Lung (tissue), 17 donors: ENCODE measurements at places on chromosomes 1 and 21.

GRCh38 chr1:115671176-115671934 is 29.6 kb downstream of the VANGL1 start:
- DNase-seq = no peak

DNA sequence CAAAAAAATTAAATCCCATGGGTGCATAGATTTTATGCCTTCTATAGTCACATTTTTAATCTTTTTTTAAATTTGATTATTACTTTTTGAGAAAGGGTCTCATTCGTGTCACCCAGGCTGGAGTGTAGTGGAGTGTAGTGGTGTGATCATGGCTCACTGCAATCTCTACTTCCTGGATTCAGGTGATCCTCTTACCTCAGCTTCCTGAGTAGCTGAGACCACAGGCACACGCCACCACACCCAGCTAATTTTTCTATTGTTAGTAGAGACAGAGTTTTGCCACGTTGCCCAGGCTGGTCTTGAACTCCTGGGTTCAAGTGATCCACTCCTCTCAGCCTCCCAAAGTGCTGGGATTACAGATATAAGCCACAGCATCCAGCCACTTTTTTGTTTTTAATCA is 10.4 kb downstream of the CBR3 start:
- DNase-seq = no peak

DNA sequence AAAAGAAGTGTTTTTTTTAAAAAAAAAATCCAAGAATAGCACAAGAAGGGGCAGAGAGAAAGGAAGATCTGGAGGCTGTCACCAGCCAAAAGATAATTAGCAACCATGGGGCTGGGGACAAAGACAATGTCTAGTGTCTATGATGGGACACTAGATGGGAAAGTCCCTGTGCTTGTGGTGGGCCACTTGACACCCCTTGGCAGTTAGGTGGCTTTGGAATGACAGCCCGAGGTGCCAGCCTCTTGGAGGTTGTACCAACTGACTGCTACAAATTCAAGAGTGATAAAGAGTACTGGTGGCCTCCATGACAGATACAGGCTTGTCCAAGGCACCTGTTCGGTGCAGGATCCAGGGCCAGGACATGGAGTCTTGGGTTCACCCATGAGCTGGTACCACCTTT is 21.6 kb downstream of the ATP2B4 start:
- no peak for DNase-seq

DNA sequence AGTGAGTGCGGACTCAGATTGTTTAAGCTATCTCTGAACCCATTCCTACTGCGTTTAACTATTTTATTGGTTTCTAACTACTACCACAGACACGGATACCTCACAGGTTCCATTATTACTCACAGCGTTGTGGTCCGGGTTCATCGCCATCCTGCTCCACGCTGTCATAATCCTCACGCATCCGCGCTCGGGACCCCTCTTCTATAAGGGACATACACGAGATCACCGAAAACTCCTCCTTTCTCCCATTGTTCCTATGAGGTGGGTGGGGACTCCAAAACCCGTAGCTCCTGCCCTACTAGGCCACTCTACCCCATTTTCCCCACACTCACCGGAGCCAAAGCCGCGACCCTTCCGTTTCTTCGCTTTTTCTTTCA is 610 bp downstream of the RBM8A start:
- DNase-seq = no peak

DNA sequence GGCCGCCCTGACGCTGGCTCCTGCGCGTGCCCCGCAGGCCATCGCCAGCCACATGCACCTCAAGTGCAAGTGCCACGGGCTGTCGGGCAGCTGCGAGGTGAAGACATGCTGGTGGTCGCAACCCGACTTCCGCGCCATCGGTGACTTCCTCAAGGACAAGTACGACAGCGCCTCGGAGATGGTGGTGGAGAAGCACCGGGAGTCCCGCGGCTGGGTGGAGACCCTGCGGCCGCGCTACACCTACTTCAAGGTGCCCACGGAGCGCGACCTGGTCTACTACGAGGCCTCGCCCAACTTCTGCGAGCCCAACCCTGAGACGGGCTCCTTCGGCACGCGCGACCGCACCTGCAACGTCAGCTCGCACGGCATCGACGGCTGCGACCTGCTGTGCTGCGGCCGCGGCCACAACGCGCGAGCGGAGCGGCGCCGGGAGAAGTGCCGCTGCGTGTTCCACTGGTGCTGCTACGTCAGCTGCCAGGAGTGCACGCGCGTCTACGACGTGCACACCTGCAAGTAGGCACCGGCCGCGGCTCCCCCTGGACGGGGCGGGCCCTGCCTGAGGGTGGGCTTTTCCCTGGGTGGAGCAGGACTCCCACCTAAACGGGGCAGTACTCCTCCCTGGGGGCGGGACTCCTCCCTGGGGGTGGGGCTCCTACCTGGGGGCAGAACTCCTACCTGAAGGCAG is 23.4 kb upstream of the ARF1 start:
- peak; percentile 34 for DNase-seq

GRCh38 chr1:115729756-115730155 is 38.8 kb downstream of the CASQ2 start:
- no peak for DNase-seq

DNA sequence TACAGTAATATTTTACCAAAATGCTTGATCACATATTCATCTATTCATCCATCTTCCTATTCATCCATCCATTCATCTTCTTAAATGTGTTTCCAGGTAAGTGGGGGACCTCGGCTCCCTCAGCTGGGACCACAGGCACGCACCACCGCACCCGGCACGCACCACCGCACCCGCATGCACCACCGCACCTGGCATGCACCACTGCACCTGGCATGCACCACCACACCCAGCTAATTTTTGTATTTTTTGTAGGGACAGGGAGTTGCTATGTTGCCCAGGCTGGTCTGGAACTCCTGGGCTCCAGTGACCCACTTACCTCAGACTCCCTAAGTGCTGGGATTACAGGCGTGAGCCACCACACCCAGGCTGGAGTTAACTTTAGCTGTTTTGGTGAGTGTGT is 21.2 kb downstream of the ACTRT2 start:
- no peak for DNase-seq

GRCh38 chr21:29265690-29266479 is 32.8 kb upstream of the BACH1 start:
- DNase-seq = no peak
